Psoas muscle (tissue), 8 donors: ENCODE measurements at places on chromosomes 5 and 9. TPM values are rescaled to one million over a fixed set of nuclear protein-coding genes. Genes with fewer than 3 reads are reported as not detected.

DNA sequence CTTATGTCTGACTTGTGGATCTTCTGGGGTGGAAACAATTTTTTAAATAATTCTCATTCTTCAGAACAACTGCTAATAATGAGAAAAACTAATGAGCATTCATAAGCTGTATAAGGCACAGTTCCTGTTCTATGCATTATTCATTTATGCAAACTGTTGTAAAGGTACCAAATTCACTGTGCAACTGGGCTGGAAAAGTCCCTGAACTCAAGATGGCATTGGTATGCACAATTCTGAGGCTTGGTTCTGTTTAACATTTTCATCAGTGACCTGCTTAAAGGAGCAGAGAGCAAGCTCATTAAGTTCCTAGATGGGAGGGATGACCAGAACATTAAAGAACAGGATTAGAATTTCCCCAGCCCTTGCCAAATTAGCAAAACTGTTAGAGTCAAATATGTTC lies 104.5 kb downstream of the RFK start:
- no peak for DNase-seq

ARL15 gene
- 2.5 TPM for polyA plus RNA-seq

S1PR3 gene
- polyA plus RNA-seq, result 4.7 TPM

- DNase-seq, result no peak
Measured at GRCh38 chr9:20872340-20872977, 159.0 kb downstream of the HACD4 start.

- DNase-seq, result no peak
Measured at GRCh38 chr9:68932458-68932857, 81.5 kb downstream of the PRKACG start.

ITK gene
- polyA plus RNA-seq, result 0.04 TPM

DNA sequence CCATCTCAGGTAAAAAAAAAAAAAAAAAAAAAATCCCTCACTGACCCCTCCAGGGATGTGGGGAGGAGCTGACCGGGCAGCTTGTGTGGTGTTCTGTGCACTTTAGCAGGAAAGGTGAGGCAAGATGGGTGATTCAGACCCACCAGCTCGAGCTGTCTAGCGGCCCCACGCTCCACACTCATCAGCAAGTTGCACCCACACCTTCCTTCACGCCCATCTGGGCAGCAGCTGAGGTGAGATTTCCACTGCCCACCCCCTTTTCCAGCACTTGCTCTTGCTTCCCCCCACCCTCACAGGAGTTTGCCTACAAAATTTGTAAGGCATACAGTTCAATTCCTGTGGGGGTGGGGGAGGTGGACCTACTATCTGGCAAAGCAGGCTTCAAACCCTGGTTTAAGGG lies 58.7 kb upstream of the ZNF354B start:
- no peak for DNase-seq

GRCh38 chr5:113183694-113184093 lies 207.1 kb downstream of the DCP2 start:
- no peak for DNase-seq

GRCh38 chr5:66826696-66827095 lies 230.5 kb downstream of the MAST4 start:
- no peak for DNase-seq

S100Z gene
- polyA plus RNA-seq, result 0.09 TPM

CCDC107 gene
- 36.3 TPM for polyA plus RNA-seq

- DNase-seq, result no peak
Measured at GRCh38 chr9:116383133-116383532, 229.5 kb downstream of the PAPPA start.

- DNase-seq, result peak; percentile 8
Measured at GRCh38 chr5:167982-168660, 23.2 kb upstream of the LRRC14B start.

- no peak for DNase-seq
Measured at GRCh38 chr5:132477784-132478365, 12.7 kb downstream of the IRF1 start.

HMMR gene
- 0.45 TPM for polyA plus RNA-seq

HAND1 gene
- polyA plus RNA-seq, result not detected

DNA sequence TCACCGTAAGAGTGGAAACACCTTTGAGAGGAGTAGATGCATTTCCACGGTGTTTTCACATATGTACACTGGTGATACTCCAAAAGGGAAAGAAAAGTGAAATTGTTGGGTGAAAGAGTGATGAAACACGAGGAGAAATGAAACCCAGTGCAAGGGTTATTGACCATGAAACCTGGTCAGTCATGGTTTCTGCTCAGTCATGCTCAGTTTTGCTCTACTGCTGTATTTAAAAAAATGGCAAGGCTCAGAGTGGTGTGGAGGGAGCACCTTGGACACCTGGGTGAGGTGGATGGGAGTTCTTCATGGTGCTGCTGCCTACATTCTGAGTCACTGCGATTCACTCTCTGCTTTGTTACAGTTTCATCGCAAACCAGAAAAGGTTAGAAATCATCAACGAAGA lies 32.3 kb downstream of the NTRK2 start:
- DNase-seq, result no peak

ADAMTSL2 gene
- polyA plus RNA-seq, result 0.75 TPM

DNA sequence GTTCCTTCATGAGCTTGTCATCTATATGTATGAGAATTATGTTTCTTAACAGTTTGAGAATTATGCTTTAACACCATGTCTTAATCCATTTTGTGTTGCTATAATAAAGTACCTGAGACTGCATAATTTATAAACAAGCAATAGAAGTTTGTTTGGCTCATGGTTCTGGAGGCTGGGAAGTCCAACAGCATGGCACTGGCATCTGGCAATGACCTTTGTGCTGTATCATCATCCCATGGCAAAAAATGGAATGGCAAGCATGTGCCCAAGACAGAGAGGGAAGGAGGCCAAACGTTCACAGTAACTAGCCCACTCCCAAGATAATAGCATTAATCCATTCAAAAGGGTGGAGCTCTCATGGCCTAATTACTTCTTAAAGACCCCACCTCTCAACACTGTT lies 67.6 kb downstream of the MTX3 start:
- no peak for DNase-seq

- no peak for DNase-seq
Measured at GRCh38 chr9:110443866-110444220, 106.2 kb upstream of the TXNDC8 start.

PCSK5 gene
- 0.75 TPM for polyA plus RNA-seq

- no peak for DNase-seq
Measured at GRCh38 chr5:111551161-111551560, 38.8 kb upstream of the STARD4 start.

DNA sequence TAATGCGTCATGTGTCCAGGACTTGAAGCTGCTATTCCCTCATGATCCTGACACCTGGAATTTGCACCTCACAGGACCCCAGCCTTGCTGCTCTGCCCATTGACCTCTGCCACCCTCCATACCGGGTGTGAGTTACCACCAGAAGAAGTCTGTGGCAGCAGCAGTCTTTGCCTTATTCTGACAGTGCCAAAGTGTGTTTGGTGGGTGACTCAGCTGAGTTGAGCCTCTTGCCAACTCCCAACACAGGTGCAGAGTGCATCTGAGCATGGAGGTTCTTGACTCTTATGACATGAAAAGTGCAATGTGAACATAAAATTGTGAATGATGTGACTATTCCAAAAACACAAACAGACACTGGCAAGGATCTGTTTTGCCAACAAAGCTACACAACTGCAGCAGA lies 1166.5 kb upstream of the CDH18 start:
- DNase-seq, result no peak

DNA sequence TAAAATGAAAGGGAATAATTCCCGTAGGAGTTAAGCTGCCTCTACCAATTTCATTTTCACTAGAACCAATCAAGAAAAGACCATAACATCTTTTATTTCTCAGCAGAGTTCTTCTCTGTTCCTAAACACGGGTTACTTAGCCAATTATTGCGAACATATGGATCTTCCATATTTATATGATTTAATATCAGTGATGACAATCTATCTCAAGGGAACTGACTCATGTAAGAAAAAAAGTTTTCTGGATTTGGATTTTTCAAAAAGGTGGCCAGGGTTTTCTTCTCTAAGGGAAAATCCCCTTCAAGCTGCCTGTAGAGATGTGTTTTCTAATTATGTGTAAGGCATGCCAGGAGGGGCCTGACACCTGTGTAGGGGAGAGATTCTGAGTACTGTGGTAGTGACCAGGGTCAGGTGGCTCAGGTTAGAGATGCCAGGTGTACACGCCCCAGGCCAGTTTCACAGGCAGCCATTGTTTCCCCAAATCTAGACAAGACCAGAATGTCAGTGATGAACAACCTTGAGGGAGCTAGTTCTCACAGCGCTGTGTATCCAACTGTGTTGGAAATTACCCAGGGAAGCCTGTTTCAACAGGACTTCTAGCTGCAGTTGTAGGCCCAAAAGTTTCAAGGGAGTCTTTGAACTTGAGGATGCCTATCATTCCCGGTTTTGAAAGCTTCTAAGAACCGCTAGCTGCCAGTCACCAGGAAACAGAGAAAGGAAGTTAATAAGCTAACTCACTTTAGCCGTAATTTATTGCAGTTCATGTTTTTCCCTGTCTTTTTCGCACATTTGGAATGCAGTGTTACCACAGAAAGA lies 572.5 kb upstream of the RGMB start:
- DNase-seq, result no peak

GRCh38 chr9:20139763-20140290 lies 351.0 kb upstream of the SLC24A2 start:
- no peak for DNase-seq

- no peak for DNase-seq
Measured at GRCh38 chr9:96256800-96257199, 45.2 kb downstream of the HSD17B3 start.

- DNase-seq, result no peak
Measured at GRCh38 chr9:93086447-93087224, 9.4 kb upstream of the CARD19 start.

SH2D3C gene
- polyA plus RNA-seq, result 8.4 TPM

- no peak for DNase-seq
Measured at GRCh38 chr5:181028032-181028819, 11.8 kb upstream of the BTNL9 start.

DNA sequence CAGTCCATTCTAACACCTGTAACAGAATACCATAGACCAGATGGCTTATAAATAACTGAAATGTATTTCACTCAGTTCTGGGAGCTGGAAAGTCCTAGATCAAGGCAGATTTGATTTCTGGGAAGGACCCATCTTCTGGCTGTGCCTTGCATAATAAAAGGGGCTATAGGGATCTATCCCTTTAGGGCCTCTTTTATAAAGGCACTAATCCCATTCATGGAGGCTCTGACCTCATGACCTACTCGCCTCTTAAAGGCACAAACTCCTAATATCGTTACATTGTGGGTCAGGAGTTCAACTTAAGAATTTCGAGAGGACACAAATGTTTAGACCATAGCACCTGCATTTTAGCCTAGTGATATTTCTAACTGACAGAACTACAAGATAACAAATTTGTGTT lies 619.0 kb downstream of the CDH18 start:
- no peak for DNase-seq

CEL gene
- 0.21 TPM for polyA plus RNA-seq

- DNase-seq, result no peak
Measured at GRCh38 chr9:95807326-95807947, 68.1 kb upstream of the ERCC6L2 start.

DNA sequence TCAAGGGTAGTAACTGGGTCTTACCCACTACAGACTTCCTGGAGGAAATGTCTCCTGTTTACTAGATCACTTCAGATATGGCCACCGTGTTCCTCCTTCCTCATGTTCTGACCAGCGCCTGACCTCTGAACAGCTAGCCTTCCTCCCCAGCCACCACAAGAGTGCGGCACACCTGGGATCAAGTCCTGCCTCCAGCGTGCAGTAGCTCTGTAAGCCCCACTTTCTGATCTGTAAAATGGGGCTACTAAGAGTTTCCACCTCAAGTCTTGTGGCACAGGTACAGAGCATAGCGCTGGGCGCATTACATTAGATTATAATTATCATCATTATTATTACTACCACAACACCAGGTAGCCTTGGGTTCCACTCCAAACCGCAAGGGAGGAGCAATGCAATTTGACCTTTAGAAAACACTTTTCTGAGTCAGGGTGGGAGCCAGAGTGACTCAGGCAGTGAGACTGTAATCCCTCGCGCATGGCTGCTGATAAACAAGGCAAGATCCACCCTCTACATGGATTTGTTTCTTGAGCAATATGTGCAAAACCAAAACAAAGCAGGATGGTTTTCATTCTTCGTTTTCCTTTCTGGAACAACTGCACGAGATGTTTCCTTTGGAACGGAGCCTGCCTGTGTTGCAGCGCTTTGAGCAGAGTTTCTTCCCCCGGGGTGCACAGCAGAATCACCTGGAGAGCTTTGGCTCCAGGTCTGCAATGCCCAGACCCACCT lies 65.0 kb upstream of the ANGPTL2 start:
- DNase-seq, result peak; percentile 83

GRCh38 chr5:153831973-153832372 lies 206.7 kb downstream of the FAM114A2 start:
- DNase-seq, result no peak

PCDHB16 gene
- 0.22 TPM for polyA plus RNA-seq

DNA sequence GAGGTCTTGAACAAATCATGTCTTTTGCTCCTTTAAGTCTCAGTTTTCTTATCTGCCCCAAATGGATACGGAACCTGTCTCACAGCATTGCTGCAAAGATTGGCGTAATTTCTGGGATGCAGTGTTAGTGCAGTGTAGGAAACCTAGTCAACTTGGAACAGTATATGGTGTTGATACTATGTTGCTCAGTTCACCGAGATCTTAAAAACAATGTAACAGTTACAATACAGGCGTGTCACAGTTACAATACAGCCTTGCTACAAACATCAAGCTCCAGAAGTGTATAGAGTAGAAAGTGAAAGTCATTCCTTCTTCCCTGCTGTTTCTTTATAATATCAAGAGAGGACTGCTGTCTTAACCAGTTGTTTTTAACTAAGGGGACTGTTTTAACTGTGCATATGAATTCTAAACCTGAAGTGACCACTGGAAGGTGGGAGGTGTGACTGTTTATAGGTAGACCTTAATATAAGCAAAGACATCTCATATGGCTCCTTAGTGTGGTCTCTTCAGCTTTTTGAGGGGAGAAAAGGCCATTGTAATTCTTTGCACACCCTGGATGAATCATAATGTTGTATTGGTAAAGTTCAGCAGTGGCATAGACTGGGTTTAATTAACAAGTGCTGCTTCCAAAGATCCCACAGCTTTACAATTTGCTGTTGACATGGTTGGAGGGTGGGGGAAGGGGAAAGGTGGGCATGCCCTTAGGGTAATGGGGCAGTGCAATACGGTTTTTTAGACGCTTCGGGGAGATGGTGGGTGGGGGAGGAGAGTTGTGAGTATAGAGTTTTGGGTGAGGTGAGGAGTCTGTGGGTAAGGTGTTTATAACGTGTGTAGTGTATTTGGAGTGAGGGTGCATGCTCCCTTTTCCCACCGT lies 12.9 kb downstream of the PRRC2B start:
- DNase-seq, result no peak

DNA sequence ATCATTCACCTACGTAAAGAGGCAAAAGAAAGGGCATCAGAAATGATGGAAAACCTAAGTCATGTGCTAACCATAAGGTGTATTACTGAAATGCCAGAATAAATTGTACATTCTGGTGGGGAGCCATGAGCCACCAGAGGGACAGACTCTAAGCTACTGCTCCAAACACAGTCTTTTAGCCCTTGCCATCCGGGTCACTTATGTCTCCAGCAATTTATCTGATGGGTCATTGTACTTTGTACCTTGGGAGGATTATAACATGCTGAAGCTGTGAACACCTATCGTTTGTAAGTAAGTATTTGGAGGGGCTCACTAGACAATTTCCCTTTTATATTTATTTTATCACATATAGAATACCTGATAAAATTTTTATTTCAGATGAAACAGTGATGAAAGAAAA lies 495.1 kb downstream of the KIF4B start:
- no peak for DNase-seq
